Forelimb muscle (tissue), 1 donor: ENCODE measurements at places on chromosomes 1 and 21. TPM values are rescaled to one million over a fixed set of nuclear protein-coding genes. Genes with fewer than 3 reads are reported as not detected.

CHIA gene
- polyA plus RNA-seq, result not detected

EDN2 gene
- 0.25 TPM for polyA plus RNA-seq

NGF gene
- 1.9 TPM for polyA plus RNA-seq

SPRR2G gene
- polyA plus RNA-seq, result not detected

CACNA1S gene
- polyA plus RNA-seq, result 56.1 TPM

CFAP57 gene
- 0.08 TPM for polyA plus RNA-seq

MFSD2A gene
- polyA plus RNA-seq, result 0.96 TPM

DDAH1 gene
- polyA plus RNA-seq, result 52.8 TPM

PRELP gene
- polyA plus RNA-seq, result 1.5 TPM

DNA sequence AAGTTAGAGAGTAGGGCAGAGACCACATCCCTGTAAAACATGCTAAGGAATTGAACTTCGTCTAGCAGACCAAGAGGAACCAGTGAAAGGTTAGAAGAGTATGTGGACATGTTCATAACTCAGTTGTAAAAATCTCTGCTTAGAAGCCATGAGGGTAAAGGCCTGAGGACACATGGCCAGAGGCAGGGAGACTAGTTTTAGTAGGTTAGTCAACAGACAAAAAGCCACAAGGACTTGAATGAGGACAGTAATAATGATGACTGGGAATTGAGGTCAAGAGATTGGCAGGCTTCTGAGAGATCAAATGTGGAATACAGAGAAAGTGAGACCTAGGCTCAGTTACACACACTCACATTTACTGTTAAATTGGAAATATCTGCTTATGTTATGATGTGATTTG, 205.5 kb upstream of the HOOK1 start:
- no peak for DNase-seq

DNA sequence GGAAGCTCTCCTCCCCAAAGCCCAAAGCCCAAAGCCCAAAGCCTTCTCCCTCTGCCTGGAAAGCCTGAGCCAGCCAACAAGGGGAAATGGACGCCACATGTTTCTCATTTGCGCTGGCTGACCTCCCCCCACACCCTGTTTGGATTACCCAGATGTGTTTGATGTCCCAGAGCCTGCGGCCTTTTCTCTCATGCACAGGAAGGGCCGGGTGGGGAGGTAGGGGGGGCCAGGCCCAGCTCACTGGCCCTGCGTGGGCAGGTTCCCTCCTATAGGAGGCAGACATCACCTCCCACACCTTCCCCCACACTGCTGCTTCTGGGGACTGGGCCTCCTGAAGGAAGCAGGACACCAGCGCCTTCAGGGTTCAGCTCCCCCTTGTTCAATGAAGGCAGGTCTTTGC, 116.3 kb downstream of the NAV1 start:
- no peak for DNase-seq

GRCh38 chr1:114282751-114283403, 129.2 kb upstream of the SYT6 start:
- DNase-seq, result peak; percentile 70

GRCh38 chr21:38319781-38320180, 63.0 kb downstream of the KCNJ15 start:
- no peak for DNase-seq

DNA sequence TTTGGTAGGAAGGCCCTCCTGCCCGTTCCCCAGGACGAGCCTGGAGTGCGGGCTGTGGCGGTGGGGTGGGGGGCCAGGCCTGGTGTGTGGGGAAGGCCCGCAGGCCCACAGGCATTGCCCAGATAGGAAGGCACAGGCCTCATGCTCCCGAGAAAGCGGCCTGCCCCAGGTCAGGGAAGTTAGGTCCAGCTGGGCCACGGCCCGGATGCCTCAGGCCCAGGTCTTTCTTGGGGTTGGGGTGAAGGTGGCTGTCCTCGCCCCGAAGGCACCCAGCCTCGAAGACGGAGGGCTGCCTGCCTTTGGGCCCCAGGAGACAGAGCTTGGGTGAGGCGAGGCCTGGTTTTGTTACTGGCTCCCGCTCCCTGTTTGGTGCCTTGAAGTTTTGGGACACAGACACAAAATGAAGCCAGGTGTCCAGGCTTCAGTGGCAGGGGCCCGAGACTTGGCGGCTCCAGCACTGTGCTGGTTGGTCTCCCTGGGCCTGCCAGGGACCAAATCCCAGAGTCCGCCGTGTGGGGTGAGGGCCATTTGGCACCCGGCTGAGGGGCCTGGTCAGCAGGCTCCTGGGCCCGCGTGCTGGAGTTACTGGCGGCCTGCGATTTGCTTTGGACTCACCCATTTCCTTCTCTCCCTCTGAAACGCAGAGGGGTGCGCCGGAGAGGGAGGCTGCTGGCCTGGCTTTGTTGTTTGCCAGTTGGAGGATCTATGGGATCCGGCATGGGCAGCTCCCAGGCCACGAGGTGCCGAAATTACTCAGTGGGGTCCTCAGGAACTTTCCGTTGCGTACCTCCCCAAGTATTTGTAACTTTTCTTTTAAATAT, 2.0 kb downstream of the SKI start:
- no peak for DNase-seq

GRCh38 chr1:201530741-201531531, 8.0 kb upstream of the NAV1 start:
- DNase-seq, result peak; percentile 88

DNA sequence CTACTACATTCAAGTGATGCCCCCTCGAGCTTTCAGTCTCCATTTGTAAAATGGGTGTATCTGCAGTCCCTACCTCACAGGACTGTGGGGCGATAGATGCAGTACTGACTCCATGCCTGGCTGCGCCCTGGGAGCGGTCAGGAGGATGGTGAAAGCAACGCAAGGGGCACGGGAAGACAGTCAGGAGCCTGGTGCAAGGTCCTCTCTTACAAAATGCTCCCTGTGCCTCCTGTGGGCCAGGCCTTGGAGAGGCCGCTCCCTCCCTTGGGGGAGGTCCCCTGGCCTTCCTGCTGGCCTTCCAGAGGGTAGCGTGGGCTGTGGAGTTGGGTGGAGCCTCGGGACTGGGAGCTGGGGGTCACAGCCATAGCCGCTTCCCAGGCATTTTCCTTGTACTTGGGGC, 21.6 kb downstream of the FAM151A start:
- no peak for DNase-seq

DNA sequence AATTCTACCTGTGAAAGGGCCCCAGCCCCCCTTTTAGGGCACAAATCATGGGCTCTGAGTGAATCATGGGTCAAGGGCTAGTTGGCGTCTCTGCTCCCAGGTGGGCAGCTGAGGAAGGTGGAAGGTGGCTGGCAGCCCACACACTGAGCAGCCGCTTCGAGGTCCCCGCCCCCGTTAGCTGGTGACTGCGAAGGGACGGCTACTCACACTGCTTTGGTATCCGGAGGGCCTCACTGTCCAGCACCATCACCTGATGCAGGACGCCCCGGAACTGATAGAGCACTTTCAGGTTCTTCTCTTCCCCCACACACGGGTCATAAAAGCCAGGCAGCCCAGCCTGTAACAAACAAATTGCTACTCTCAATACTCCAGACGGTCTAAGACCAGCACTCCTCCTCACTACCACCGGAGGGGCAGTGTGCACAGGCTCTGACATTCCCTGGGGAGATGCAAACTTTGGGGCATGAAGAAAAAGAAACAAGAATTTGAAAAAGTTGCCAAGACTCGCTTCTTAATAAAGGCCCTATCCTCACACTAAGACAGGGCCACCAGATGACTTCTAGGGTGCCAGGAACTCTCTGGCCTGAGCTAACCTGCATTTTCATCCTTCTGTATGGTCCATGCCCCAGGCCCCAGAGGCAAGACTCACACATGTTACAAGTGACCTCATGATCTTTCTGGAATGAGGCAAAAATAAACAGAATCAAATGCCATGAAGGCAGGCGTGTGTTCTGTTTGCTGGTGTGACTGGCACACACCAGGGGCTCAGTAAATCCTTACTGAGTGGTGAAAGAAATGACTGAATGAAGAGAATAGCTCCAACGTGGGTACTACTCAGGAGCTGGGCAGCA, 11.5 kb downstream of the THAP3 start:
- DNase-seq, result no peak

DNA sequence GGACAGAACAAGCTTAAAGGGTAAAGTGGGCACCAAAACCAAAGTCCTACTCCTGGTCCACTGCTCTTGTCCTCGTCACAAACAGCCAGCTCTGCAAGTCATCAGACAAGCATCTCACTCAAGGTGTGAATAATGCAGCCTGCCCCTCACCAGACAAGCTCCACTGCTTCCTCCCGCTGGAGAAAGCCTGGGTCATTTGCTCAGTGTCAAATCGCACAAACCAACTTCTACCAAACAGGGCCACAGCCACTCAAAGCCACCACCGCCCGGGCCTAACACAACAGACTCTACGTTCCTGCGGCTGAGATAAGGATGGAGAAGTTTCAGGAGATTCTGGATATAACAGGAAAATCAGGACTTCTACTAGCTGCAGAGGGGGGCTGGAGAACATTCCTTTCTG, 3.3 kb downstream of the SSBP3 start:
- DNase-seq, result no peak

GRCh38 chr1:20216574-20216973, 30.3 kb upstream of the PLA2G2C start:
- no peak for DNase-seq

DNA sequence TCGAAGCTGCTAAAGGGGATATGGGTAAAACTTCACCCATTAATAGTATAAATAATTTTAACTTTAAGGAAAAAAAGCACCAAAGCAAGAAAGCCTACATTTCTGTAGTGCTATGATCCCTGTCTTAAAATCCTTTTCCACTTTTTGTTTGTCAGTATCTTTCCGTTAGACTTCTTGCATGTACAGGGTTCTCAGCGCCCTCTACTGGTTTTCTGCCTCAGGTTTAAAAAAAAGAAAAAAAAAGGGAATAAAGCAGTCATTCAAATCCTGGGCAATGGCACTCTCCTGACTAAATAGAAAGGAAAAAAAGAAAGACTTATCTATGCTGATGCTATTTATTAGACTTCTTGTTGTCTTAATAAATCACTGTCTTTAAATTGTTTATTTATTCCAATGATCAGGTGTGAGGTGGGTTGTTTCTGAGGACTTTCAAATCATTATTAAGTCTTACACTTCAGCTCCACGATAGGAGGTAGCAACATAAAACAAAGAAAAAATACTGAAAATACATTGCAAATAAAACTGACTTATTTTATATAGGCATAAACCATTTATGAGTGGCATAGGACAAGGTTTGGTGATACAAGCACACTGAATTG, 475.4 kb upstream of the NR5A2 start:
- DNase-seq, result peak; percentile 32

DNA sequence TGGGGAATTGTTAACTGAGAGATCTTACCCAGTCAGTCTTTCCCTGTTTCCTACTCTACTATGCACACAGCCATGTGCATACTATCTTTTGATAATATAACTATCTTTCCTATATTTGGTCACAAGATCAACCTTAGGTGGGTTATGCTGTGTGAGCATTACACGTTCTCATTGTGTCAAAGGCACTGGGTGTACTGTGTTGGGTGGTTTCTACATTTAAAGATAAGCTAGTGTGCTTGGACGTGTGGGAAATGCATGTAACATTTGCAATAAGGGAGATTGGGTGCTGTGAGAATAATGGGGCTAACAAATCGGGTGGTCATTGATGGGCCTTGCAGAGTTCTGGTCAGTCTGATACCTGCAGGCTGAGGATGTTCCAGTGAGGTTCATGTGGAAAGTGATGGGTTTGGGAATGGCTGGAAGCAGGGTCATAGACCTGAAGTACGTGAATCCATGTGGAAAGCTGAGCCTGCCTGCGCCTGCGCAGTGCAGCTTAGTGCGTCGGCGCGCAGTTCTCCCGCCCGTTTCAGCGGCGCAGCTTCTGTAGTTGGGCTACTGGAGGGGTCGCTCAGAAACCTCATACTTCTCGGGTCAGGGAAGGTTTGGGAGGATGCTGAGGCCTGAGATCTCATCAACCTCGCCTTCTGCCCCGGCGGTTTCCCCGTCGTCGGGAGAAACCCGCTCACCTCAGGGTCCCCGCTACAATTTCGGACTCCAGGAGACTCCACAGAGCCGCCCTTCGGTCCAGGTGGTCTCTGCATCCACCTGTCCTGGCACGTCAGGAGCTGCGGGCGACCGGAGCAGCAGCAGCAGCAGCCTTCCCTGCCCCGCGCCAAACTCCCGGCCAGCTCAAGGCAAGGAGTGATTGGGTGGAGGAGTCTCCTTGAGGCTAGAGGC, at the start of gene MSH4:
TSS of gene MSH4 (plus strand) at position 507 of the 897 bp plus-strand sequence. CDS start at position 611, 104 bp downstream.
- no peak for DNase-seq

DNA sequence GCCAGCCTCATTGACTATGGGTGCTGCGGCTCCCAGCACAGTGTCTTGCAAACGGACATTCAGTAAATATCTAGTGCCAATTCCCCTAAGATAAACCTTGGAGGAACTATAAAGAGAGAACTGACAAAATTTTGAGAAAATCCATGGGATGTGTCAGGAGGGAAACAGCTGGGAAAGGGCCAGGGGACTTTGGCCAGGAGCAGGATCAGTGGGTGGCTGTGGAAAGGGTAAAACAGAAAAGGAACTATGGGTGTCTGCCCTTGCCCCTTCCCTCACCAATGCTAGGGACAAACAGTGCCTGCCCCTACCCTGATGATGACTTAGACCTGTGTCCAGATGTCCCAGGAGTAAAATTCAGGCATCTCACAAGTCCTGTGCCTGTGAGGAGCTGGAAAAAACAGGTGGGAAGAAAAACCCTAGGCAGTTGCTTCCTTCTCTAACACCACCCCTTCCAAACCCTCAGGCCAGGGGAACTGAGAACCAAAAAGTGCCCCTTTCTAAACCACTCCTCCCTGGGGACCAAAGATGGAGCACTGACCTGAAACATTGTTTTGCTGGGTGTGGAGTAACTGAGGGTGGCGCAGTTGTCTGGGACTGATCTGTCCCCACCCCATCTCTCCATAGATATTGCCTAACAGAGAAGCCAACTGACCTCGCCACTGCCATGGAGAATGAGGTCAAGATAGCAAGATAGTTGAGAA, 22.1 kb upstream of the IFNAR2 start:
- DNase-seq, result no peak

DNA sequence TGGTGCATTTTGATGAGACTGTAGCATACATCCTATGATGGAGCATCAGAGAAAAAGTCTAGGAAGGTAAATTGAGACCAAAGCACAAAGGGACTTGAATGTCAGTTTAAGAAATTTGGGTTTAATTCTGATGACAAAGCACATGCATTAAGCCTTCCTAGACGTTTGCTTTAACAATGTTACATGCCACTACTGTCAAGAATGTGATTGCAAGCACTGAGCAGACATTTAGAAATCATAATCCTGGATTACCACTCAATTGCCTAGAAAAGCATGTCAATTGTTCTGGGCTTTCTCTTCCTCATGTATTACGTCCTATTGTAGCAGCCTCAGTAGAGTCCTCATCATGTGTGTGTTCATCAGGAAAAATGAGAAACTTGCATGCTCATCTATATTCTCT, 117.1 kb downstream of the ZNF281 start:
- no peak for DNase-seq

DNA sequence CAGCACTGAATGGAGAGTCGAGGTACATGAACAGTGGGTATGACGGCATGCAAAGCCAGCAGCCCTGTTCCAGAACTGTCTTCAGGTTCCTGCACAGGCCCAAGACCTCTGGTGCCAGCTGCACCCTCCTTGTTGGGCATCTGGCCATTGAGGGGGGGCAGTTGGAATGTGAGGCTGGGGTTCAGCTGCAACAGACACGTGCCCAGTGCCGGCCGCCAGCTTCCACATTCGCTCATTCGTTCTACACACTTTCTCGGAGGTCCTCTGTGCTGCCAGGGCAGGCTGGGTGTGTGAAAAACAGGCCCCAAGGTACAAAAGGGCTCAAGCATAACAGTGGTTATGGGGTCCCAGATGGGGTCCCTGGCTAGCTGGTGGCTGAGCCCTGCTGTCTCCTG, 37.9 kb upstream of the SLC19A1 start:
- DNase-seq, result no peak

GRCh38 chr1:26352338-26352679, 1.6 kb downstream of the CRYBG2 start:
- DNase-seq, result no peak

GRCh38 chr1:116370181-116370580, 2.9 kb upstream of the ATP1A1 start:
- no peak for DNase-seq
